Stimulated activated CD8-positive, alpha-beta memory T cell treated with anti-CD3 and anti-CD28 coated beads, Interleukin-15, amount 100 ng/mL, for 48 hours (primary cell): ENCODE measurements at places on chromosomes 3 and 15.

DNA sequence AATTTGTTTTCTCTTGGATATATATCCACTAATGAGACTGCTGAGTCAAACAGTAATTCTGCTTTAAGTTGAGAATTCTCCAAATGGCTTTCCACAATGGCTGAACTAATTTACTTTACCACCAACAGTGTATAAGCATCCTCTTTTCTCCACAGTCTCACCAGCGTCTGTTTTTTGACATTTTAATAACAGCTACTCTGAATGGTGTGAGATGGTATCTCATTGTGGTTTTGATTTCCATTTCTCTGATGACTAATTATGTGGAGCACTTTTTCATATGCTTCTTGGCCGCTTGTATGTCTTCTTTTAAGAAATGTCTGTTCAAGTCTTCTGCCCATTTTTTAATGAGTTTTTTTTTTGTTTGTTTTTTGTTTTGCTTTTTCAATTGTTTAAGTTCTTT, 206.2 kb downstream of the CTNNB1 start:
- DNase-seq = no peak

DNA sequence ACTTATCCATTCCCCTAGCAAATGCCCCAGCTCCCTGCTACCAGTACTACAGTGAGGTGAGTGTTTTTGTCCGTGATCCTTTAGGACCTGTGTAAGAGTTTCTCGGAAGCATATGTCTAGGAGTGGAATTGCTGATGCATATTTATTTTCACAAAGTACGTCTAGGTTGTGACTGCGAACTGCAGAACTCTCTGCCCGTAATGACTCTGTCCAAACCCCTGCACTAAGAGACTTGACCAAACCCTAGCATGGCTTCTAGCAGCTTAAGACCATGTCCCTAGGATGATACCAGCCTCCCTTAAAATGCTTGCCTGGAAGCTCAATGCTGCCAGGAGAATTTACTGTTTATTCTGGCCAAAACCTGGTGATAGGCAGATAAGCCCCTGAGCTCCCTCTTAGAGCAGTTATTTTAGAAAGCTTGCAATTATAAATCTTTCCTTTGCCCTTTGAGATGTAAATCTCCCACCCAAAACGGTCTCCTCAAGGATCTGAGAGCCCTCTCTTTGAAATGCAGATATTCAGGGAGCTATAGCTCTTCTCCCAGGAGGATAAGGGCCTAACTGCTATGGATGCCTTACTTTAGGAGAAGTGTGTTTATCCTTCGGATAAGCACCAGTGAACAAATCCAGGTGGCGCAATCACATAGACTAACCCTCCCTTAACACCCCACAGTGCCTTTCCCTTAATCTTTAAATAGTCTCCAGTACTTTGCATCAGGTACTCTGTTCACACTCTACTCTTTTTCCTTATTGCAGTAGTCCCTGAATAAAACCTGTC, 14.7 kb upstream of the CA12 start:
- DNase-seq = no peak

GRCh38 chr3:167886690-167887089, 151.2 kb downstream of the SERPINI1 start:
- DNase-seq = no peak

DNA sequence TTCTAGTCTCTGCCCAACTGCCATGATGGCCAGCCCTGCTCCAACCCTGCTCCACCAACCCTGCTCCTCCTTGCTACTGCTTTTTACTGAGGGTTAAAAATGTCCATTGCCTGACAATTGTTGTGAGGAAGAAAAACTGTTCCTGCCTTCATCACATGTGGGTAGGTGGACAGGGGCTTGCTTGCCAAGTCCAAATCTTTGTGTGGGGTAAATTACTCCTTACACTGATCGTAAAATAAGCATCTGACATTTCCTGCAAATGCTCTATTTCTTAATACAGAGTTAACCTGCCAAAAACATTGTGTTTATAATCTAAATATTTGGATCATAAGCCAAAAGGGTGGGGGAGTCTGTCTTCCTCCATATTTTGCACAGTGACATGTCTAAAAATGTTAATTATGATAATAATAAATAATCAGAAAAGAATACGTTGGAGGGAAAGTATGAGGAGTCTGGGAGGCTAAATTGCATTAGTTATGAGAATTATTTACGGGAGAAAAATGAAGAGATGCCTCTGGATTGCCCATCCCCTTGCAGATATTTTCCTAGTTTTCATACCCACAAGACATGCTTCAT, 242.5 kb upstream of the TBL1XR1 start:
- no peak for DNase-seq

DNA sequence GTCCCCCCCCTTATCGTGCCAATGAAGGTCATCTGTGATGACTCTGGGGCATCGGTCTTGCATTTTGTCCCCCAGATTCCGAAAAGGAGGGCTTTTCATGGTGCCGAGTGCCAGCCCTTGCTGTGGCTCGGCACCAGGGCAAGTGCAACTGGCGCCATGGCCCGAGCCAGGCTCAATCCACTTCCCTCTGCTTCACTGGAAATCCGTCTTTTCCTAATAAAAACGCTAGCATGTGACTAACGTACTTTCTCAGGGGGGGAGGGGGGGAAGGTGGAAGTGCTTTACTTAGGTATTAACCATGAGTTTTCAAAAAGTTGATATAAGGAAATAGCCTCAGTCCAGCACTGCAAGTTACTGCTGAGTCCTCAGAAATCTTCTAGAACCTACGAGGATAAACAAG, 20.5 kb downstream of the TRPM1 start:
- DNase-seq = no peak

GRCh38 chr15:39000008-39000734, 435.6 kb upstream of the RASGRP1 start:
- no peak for DNase-seq

DNA sequence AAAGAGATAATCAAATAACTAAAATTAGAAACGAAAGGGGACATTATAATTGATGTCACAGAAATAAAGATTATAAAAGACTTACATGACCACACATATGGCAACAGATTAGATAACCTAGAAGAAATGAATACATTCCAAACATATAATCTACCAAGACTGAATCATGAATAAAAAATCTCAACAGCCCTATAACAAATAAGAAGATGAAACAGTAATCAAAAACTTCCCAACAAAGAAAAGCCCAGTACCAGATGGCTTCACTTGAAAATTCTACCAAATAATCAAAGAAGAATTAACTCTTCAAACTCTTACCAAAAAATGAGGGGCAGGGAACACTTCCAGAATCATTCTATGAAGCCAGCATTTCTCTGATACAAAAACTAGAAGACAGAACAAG, 11.8 kb downstream of the TOP2B start:
- no peak for DNase-seq

DNA sequence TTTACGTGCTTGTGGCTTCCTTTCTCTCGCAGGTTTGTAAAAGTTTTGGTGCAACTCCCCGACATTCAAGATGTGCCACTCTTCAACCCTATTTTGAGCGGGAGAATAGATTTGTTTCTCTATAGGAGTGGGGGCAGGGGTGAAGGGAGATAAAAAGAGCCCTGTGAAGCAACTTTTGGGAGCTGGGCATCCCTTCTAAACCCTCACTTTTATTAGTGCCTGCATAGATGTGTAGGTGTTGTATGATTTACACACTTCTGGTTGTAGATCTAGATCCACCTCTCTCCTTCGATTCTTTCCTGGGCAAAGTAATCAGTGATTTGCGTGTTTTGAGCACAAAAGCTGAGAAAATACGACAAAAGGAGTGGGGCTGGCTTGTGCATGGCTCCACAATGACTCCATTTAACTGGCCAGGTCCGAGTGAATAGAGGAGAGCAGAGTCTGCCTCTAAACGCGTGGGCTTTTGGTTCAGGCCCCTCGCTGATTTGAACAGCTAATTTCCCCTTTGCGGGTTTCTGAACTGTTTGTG, 17.7 kb downstream of the SOX2 start:
- no peak for DNase-seq

DNA sequence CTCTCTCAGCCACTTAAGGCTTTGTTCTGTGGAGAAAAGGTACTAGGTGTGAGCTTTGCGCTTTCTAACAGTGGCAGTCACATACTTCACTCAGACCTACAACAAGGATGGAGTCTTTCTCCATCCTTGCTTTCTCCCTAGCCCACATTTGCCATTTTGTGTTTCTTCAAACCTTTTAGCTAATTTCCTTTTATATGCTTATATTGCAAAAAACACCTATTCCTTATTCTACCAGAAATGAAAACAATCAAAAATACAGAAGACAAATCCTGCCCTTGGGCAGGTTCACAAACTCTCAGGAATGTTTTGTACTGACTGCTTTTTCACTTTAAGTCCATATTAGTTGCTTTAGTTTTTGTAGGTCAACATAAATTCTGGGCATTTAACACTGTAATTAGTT, 914.2 kb downstream of the SQOR start:
- no peak for DNase-seq

DNA sequence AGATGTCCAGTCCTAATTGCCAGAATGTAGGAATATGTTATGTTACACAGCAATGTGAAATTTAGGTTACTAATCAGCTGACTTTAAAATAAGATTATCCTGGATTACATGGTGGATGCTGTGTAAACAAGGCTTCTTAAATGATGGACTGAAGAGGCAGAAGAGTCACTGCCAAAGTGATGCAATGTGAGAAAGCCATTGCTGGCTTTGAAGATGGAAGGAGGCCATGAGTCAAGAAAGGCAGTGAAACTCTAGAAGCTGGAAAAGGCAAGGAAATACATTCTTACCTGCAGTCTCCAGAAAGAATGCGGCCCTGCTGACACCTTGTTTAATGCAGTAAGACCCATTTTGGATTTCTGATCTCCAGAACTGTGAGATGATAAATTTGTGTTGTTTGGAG, 179.1 kb upstream of the ZPLD1 start:
- DNase-seq = no peak

- DNase-seq = no peak
Observed at GRCh38 chr3:72331076-72331475, 517.2 kb downstream of the SHQ1 start.

GRCh38 chr3:126170073-126170777, 10.2 kb downstream of the ALDH1L1 start:
- DNase-seq = no peak

DNA sequence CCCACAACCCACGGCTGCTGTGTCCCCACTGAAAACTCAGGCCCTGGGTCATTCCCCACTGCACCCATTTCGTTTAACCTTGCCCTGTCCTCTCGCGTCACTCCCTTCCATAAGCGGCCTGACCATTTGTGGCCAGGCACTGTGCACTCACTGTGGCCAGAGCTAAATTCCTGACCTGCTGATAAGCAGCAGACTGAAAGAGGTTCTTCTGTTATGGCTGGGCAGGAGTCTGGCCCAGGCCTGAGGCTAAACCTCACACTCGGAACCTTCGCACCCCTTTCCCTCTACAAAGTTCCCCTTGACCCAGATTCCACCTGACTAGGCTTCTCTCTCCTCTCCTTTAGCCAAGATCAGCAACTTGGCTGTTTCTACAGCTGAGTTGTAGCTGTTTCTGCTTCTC, 62.3 kb downstream of the ADAMTS17 start:
- DNase-seq = no peak

DNA sequence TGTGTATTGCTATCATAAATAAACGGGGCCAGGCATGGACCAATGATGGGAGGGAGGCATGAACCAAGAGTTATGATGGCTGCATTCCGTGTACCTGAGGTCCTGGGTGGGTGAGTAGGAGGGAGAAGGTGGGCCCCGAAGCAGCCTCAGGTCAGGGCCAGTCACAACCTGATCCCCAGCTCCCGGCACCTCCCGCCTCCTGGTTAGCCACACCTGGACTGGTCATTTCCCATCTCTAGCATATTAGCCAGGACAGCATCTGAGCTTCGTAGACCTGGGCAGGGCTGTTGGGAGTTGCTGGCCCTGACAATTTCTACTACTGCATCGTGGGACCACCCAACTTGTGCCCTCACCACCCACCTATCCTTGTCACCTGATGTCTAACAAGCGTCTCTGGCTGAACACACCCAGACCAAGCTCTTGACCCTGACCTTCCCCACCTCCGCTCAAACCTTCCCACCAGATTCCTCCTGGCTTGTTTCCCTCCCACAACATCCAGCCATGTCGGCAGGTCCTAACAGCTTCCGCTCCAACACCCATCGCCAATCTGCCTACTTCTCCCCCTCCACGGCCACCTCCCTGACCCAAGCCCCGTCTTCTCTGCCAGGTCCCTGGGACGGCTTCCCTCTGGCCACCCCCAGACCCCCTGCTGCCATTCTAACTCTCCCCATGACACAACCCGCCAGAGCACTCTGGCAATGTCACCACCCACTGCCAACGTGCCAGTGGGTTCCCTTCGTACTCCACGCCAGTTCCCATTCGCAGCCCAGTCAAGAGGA, 133.8 kb upstream of the IQSEC1 start:
- no peak for DNase-seq

DNA sequence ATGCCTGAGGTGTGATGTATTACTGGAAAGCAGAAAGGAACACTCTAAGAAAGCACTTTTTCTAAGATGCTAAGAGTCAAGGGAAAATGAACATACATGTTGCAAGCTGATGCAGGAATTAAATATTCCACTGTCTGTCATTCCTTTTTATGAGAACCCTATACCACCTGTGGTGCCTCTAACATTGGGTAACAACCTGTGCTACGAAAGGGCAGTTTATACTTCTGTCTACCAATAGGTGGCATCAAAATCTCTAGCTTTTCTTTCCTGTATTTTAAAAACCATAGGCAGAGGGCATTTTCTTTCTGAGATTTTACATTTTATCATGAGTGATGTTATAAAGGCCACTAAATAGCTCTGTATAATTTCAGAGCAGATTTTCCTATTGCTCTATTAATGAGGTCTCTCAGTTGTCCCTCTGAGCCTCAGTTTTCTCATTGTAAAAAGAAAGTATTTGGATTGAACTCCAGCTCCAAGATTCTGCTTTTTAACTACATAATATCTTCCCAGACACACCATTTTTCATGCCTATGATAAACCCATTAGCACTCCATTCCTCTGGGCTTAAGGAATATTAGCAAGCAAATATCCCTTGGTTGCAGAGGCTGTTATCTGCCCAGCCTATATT, 3.5 kb upstream of the CPNE4 start:
- no peak for DNase-seq

DNA sequence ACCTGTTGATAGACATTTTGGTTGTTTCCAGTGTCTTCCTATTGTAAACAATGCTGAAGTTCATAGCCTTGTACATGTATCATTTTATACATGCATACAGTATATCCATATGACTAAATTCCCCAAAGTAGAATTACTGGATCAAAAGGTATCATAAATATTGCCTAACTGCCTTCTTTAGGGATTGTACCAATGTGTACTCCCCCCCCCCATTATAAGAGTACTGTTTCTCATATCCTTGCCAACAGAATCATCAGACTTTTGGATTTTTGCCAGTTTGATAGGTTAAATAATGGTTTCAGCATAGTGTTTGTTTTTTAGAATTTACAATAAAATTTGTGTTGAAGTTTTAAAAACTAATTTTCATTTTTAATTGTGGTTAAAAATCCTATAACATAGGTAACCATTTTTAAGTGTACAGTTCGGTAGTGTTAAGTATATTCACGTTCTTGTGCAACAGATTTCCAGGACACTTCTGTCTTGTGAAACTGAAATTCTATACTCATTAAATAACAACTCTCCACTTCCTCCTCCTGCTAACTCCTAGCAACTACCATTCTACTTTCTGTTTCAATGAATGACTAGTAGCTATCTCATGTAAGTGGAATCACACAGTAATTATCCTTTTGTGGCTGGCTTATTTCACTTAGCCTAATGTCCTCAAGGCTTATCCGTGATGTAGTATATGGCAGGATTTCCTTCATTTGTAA, 30.8 kb upstream of the MAP3K13 start:
- DNase-seq = no peak
